ENCODE measurements at places on chromosomes 5 and 9.

GRCh38 chr5:154200221-154200620, 9.7 kb downstream of the GALNT10 start:
- no peak for DNase-seq

GRCh38 chr9:133344071-133344470, 3.9 kb downstream of the MED22 start:
- DNase-seq = no peak

GRCh38 chr5:74653991-74654390, 13.5 kb upstream of the ENC1 start:
- DNase-seq = no peak

DNA sequence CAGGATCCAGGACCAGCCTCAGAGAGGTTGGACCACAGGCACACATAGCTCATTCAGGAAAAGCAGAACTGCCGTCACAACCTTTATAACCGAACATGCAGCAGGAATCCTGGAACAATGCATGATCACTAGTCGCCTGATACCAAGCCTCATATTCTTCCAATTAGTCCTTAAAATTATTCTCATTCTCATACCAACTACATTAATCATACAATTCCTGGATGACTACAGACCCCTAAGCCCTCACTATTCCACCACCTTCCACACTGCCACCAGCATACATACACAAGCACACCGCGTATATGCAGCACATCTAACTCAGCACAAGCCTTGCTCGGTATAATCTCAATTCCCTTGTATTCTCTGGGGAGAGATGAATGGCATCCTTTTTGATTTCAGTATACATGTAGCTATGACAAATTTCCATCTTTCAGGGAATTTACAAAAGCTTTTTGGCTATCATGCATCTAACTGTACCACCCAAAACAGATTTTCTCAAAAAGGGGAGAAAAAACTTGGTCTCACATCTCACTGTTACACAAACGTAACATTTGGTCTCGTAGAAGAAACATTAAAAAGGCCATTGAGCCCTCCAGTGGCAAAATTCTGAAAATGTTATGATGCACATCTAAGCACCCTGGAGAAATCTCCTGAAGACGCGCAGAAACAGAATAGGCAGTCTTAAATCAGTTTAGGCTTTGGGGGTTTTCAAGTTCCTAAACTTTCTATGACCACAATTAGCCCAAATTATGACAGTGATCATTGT, 46.2 kb downstream of the MCTP1 start:
- DNase-seq = peak; percentile 54

- DNase-seq = no peak
Measured at GRCh38 chr5:162444129-162444762, 376.7 kb downstream of the GABRG2 start.

DNA sequence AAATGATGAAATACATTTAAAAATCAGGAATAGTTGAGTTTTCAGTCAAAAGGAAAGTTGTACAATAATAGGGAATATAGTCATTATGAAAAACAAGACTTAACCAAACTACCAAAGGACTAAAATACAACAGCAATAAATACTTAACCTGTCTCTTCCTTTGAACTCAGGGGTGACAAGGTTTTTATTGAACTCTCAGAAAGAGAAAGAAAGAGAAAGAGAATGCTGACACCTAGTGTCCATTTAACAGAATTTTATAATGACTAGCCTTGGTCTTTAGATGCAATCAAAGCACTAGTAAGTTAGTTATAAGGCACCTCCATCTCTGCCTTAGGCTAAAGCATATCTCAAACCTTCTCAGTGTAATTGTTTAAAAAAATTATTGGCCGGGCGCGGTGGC, 47.5 kb downstream of the UIMC1 start:
- DNase-seq = peak; percentile 48

GRCh38 chr5:166845044-166845443, 1446.4 kb upstream of the WWC1 start:
- DNase-seq = peak; percentile 19

GRCh38 chr5:68533051-68533450, 317.5 kb downstream of the PIK3R1 start:
- DNase-seq = no peak

DNA sequence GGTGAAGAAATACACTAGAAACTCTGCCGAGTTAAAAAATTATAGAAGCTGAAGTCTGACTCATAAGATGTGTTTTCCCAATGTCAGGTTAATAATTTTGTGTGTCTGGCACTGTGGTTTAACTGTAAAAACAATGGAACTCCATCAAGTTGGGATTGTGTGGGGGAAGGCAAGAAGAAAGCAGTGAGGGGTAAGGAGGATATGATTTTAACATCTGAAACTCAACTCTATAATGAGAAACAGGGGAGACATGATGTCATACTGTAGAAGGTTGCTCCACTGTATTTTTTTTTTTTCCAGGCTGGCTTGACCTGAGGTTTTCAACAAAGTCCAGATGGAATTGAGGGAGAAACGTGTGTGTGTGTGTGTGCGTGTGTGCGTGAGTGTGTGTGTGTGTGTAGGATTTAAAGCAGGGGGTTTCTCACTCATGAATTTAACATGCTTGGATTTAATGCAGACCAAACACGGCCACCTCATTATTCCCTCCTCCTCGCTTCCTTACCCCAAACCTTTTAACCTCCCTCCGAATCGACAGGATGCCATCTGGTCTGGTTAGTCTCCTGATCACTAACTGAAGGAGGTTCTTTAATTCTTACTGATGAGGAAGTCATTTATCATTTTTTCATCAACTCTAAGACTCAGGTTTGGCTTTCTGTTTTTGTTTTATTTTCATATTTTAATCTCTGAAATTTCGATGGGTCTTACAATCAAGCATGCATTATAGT, 140.2 kb upstream of the LPAR1 start:
- DNase-seq = no peak

DNA sequence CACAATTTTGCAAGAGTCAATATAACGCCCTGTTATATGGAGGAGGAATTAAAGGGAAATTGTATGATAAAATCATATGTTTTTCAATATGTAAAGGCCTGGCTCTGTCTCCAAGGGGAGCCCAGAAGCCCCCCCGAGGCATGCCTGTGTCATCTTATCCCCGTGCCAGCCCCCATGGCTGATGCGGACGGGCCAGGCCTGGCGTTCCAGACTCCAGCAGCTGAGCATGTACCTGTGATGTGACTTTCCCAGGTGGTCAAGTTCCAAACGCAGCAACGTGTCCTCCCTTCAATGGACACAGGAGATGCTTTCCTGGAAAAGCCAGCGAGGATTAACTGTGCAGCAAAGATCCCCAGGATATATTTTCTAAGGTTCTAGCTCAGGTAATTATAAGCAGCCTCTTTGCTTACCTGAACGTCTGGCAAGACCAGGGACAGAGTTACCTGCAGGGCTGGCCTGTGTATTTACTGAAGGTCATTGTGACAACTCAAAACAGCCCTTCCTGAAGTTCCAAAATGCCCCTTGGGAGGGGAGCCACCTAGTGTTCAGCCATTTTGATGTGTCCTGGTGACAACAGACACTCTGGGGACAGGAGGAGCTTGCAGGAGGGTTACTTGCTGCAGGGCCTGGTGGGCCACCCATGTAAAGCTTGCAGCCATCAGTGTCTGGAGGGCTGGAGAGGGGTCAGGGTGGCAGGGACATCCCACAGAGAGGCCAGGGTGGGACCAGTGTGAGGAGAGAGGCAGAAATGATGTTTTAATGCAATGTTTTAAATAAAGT, 53.3 kb upstream of the RNU6ATAC start:
- peak; percentile 46 for DNase-seq

GRCh38 chr9:98860871-98861293, 53.4 kb downstream of the GALNT12 start:
- no peak for DNase-seq

GRCh38 chr5:68593211-68593671, 377.7 kb downstream of the PIK3R1 start:
- no peak for DNase-seq

DNA sequence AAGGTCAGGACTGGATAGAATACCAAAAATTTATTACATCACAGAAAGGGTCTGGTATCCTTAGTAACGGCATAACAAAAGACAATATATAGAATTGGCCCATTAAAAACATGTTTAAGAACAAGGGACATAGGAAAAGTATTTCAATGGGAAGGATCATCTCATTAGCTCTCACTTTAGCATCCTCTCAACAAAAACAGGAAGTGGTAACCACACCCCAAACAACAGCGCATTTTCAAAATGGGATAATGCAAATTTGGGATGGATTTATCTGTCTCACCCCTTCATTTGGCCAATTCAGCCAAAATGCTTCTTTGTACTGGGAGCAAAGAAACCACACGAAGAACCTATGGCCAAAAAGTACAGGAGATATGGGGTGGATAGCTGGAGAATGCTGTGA, 9.8 kb upstream of the UGT3A1 start:
- no peak for DNase-seq

DNA sequence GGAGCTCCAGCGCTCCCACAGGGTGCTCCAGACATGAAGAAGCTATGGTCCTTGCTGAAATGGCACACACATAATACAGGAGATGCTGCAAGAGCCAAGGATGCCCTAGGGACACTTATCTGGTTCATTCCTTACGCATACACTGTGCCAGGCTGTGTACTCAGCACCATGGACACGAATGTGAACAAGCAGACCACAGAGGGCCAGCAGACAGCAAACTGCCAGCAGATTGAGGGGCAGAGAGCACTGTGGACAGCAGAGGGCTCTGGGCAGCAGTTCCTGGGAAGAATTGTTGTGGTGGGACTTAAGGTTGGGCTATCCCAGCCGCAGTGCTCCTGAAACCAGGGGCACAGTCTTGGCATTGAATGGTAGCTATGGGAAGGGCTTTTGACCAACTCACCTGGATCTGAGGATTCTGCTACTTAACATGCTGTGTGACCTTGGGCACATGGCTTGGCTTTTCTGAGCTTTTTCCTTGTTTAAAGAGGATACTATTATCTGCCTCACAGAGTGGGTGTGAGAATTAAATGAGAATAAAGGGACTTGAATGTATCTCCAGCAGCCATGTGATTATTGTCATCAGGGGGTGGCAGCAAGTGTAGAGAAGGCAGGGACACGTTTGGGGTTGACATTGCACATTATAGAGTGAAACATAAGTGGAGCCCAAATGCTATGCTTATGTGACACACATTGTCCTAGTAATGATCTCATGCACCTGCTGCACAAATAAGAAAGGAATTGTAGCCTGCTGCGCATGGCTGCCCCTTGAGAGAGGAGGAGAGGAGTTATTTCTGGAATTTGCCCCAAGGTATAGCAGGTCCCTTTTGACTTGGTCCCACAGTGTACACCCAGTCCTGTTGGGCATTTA, 30.1 kb downstream of the PPARGC1B start:
- peak; percentile 32 for DNase-seq

DNA sequence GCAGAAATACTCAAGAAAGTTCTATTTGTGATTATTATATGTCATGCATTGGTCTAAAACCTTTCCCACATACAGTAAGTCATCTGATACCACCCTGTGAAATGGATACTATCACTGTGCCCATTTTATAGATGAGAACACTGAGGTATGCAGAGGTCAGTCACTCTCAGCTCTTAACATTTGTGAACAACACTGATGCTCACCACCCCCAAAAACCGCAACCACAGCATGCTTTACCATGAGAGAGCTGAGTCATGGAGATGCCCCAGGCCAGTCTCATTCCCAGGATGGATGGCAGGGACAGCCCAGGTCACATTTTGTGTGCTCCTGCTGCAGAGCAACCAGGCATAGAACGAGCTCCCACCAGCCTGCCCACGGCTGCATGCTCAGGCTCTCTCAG, 53.5 kb upstream of the IRX1 start:
- DNase-seq = no peak

DNA sequence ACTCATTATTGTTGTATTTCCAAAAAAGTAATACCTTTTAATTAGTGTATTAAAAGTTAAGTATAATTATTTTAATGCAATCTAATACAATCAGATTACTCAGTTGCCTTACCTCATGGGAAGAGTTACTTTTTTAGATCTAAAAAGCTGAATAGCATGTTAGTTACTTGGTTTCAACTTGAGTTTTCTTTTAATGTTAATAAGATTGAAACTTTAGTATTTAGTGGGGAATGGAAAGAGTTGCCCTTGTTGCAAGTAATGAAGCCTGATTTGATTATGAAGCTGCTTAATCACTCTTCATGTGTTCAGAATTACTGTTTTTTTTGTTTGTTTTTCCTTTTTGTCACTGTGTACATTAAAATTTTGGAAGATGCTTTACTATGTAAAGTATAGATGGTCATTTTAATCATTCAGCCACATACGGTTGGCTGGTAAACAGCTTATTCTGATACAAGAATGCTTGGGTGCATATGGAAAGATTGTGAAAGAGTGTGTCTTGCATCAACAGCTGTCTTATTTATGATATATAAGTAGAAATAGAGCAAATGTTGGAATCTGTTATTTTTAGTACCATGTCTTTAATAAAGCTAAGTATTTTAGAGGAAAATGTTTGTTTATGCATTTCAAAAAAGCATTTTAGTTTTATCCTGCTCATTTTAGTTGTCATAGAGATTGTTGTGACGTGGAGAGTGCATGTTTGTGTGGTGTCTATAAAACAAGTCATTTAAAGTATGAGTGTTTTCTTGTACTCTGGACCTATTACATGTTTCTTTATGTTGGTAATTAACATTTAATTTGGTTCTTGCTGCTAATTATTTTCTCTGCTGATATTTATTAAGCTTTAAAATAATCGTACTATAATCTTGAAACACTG, 36.4 kb downstream of the SREK1 start:
- no peak for DNase-seq

DNA sequence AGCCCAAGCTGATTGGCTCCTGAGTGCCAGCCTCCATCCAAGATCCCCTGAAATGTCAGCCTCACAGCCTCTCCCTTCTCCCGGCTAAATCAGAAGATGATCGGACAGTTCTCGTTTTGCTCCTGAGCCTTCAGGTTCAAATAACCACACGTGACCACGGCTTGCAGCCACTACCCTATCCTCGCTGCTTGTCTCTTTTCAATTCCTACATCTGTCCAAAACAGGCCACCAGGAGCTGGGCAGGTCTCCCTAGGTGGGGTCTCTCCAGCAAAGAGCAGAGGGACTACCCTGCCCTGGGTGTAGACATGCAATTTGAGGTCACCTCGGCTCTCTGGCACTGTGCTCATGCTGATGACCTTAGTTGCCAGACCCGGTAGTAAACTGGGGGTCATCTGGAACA, 224.0 kb upstream of the TBC1D2 start:
- DNase-seq = no peak

Data from A673 (cell line).